ENCODE measurements at places on chromosomes 3 and 15. TPM values are rescaled to one million over a fixed set of nuclear protein-coding genes. Genes with fewer than 3 reads are reported as not detected.

Gene A4GNT
- not detected for total RNA-seq

Gene PAQR9
- total RNA-seq, result 0.29 TPM

DNA sequence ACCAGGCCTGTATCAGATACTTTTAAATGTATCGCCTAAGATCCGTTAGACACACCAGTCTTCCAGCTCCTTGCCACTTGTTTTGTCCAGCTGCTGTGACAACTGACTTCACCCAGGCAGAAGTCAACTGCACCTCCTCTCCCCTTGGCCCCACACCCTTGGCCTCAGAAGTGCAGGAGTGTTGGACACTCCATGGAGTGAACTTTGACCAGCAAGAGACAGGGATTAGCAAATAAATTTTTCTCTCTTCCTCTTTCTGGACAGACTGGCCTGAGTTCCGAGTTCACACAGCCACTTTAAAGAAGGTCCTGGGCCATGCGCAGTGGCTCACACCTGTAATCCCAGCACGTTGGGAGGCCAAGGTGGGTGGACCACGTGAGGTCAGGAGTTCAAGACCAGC lies 2.9 kb upstream of the CLN6 start:
- DNase-seq, result no peak

Gene PIGZ
- total RNA-seq, result 0.36 TPM

- no peak for DNase-seq
These were observed 12.3 kb downstream of the TCF12 start for GRCh38 chr15:56930669-56931313.

DNA sequence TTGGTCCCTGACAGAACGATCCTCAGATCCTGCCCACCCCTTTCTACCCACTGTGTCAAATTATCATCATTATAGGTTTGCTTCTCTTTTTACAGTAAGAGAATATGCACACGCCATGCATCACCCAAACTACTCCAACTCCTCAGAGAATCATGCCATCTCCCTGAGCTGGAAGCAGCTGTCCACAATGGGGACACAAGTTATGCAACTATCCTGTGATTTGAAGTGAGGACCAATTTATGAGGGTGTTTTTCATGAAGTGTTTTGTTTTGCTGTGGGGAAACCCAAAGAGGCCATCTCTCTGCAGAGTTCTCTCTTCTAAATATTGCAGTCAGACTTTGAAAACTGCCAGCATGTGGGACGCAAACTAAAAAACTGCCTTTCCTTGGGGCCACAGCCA lies 35.8 kb upstream of the TNFSF10 start:
- no peak for DNase-seq

Gene TRIM71
- total RNA-seq, result 2.5 TPM

Gene AGBL1
- not detected for total RNA-seq

DNA sequence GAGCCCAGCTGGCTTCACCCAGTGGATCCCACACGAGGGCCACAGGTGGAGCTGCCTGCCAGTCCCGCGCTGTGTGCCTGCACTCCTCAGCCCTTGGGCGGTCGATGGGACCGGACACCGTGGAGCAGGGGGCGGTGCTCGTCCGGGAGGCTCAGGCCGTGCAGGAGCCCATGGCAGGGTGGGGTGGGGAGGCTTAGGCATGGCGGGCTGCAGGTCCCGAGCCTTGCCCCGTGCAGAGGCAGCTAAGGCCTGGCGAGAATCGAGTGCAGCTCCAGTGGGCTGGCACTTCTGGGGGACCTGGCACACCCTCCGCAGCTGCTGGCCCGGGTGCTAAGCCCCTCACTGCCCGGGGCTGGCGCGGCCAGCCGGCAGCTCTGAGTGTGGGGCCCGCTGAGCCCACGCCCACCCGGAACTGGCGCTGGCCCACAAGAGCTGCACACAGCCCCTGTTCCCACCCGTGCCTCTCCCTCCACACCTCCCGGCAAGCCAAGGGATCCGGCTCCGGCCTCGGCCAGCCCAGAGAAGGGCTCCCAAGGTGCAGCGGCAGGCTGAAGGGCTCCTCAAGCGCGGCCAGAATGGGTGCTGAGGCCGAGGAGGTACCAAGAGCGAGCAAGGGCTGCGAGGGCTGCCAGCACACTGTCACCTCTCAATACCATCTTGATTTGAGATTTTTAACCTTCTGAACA lies 121.4 kb downstream of the EPHB1 start:
- DNase-seq, result no peak
